ENCODE measurements at places on chromosomes 2 and 18.

DNA sequence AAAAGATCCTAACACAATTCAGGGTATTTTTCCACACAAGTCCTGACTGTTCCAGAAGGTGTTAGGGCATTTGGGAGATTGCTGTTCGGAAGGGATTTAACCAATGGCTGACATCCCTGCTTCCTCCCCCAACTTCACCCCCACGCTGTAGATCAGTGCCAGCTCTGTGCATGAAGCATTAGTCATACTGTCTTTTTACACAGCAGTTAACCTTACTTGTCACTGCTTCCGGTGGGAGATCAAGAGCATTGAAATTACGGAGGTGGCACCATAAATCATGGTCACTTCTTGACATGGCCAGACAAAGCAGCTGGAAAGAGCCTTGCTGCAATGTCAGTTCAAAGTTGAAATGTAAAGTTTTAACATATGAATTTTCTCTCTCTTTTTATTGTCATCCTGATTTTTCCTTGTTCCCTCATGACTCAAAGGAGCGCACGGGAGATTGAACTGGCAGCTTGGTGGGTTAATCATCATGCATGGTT, 70.2 kb downstream of the HRH4 start:
- peak; percentile 47 for DNase-seq

DNA sequence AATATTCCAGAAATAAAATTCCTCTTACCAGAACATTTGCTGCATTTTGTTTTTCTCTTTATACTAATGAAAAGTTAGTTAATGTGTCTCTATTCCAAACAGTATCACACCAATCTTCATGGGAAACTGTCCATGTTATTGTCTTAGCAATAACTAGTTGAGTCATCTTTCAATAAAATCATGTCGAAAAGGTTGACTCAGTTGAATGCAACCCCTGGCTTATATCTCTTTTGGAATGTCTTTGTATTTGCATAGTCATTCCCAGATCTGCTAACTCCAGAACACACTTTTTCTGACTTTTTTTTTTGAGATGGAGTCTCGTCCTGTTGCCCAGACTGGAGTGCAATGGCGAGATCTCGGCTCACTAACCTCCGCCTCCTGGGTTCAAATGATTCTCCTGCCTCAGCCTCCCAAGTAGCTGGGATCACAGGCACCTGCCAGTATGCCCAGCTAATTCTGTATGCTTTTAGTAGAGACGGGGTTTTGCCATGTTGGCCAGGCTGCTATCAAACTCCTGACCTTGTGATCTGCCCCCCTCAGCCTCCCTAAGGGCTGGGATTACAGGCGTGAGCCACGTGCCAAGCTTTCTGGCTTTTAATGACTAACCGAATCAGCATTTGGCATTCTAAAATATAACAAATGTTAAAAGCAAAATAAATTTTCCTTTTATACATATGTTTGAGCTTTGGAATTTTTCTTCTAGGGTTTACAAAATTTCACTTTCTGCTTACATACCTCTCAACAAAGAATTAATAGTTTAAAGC, 133.2 kb upstream of the GULP1 start:
- DNase-seq, result no peak

DNA sequence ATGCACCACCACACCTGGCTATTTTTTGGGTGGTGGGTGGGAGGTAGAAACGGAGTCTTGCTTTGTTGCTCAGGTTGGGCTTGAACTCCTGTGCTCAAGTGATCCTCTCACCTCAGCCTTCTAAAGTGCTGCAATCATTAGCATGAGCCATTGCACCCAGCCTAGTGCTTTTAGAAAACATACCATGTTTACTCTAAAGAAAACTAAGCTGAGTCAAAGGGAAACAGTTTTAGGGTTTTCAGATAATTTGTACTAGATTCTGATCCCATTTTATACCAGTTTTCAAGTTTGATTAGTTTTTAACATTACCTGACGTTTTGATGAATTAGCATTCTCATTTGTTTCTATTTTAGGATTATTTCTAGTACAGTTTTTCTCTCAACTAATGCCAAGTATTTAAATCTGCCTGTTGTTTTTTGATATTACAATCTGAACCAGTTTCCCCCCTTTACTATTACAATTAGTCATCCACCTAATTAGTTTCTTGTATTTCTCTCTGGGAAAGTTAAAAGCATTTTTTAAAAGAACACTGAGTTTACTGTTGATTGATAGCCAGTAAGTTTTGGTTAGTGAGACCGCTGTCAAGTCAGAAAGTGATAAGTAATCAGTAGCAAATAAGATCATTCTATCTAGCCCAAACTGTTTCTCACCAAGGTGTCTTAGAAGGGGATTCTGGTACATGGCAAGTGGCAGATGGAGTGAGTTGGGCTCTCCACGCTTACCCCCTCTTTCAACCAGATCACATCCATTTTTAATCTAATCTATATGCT, 24.2 kb upstream of the TBR1 start:
- no peak for DNase-seq

- peak; percentile 74 for DNase-seq
Measured at GRCh38 chr2:38508311-38509039, 94.3 kb downstream of the HNRNPLL start.

DNA sequence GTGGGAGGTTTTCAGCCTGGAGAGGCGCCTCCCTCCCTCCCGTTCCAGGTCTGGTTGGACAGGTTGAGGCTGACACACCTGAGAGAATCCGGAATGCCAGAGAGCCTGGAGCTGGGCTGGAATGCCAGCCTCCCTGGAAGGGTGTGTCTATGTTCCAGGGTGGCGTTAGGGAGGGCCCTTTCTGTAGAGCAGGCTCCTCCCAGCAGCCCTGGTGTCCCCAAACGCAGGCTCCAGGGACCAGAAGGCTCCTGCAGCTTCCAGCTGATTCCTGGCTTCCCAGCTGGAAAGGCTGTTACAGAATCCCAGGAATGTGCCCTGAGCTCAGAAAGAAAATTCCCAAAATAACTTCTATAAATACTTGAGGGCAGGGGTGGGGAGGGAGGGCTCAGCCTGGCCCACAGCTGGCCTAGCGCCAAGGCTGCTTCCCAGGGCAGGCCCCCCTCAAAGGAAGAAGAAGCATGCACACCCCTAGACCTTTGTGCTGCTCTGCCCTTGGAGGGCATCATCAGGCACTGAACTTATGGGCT, 85.4 kb downstream of the STPG4 start:
- no peak for DNase-seq

- no peak for DNase-seq
Measured at GRCh38 chr2:203886661-203887151, 19.1 kb downstream of the CTLA4 start.

- no peak for DNase-seq
Measured at GRCh38 chr18:75081486-75081885, 127.5 kb downstream of the PTGR3 start.

- no peak for DNase-seq
Measured at GRCh38 chr2:158315000-158315399, 141.6 kb downstream of the CCDC148 start.

Measured in SHP77 (cell line).